ENCODE measurements at places on chromosomes 16 and 17.
A peak's percentile ranks its signal among the peaks of the same experiment; 100 is the strongest.

GRCh38 chr17:10623737-10624338 lies 33.3 kb downstream of the MYH3 start:
- no peak for DNase-seq

- DNase-seq = peak; percentile 77
Measured at GRCh38 chr17:979539-980405, at the start of gene NXN. Gene NXN (minus strand): TSS chr17:979776.

GRCh38 chr16:20241321-20241720 lies 86.0 kb downstream of the GP2 start:
- no peak for DNase-seq

DNA sequence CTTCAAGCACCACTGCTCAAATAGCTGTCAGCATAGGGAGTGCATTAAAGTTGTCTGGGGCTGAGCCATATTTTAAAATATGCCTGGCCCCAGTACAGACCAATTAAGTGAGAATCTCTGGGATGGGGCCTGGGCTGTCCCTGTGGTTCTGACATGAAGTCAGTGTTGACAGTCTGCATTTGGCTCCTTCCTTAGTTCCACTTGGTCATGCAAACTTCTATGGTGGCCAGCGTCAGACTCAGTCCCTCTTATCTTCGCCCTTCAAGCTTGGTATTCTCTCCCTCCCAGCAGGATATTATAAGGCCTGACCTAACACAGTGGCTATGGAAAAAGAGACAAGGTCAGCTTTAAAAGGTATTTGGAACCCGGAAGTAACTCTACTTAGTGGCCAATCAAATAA lies 177.2 kb downstream of the PMP22 start:
- no peak for DNase-seq

DNA sequence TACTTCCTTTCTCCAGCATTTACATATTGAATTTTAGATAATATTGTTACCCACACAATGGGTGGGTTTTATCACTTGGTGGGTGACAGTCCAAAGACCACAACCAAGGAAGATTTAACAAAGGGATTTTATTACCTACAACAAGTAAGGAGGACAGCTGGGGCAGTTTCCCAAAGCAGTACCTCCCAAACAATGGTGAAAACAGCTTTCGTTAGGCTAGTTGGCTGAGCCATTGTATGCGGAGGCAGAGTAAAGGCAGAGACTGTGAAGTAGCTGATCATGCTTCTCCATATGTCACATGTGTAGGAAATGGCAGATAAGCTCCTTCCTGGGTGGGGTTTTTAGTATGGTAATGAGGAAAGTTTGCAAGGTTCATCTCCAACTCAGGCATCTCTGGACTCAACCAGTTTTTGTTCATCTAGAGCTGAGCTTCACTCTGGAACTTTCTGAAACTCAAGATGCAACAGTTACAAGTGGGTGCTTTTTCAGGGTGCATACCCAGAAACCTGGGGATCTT lies 104.3 kb upstream of the PSMD7 start:
- no peak for DNase-seq

GRCh38 chr16:54431041-54431996 lies 144.7 kb upstream of the IRX3 start:
- DNase-seq = no peak

GRCh38 chr17:81517339-81518112 lies 4.9 kb upstream of the ACTG1 start:
- no peak for DNase-seq

GRCh38 chr17:58309918-58310259 lies 18.7 kb downstream of the TSPOAP1 start:
- no peak for DNase-seq
